ENCODE measurements at places on chromosomes 11 and 22.

DNA sequence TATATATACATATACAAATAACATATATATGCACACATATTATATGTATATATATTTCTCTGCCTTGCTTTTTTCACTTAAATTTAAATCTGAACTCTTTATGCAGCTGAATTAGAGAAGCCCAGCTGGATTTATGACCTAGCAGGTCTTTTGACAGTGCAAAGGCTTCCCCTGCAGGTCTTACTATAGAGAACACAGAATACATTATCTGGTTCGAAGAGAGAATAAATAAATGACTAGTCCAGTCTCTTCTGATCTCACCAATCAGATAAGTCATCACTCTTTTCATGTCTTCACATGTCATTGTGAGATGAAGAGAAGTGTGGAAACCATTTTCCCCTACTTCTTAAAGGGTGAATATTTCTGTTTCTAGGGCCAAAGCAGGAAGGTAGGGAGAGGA is 58.2 kb downstream of the OR10A6 start:
- no peak for DNase-seq

- DNase-seq = peak; percentile 67
Measured at GRCh38 chr11:1878137-1879031, 13.3 kb downstream of the PRR33 start.

- DNase-seq = no peak
Measured at GRCh38 chr22:26559961-26560575, 29.9 kb downstream of the TPST2 start.

GRCh38 chr22:29245626-29246385 is 22.0 kb downstream of the RHBDD3 start:
- DNase-seq = peak; percentile 84

- DNase-seq = peak; percentile 21
Measured at GRCh38 chr11:5620651-5621521, 3.9 kb upstream of the TRIM34 start.

GRCh38 chr22:19641983-19642451 is 72.3 kb upstream of the SEPTIN5 start:
- DNase-seq = no peak

GRCh38 chr11:16804104-16804947 is 65.9 kb downstream of the C11orf58 start:
- DNase-seq = peak; percentile 22

GRCh38 chr11:121406291-121406690 is 45.8 kb upstream of the SORL1 start:
- no peak for DNase-seq

DNA sequence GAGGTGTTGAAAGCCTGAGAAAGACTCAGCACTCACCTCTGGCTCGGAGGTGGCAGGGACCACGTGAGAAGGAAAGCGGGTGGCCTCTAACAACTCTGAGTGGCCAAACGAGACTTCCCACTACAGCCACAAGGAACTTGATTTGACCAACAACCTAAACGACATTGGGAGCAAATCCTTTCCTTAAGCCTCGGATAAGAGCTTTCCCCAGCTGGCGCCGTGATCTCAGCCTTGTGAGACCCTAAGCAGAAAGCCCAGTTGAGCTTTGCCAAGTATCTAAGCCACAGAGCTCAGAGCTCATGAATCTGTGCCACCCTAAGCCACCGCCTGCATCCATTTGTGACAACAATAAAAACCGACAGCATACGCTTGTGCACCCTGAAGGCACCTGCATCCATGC is 636.0 kb downstream of the TBC1D22A start:
- no peak for DNase-seq

GRCh38 chr11:9609841-9610240 is 36.4 kb downstream of the WEE1 start:
- DNase-seq = no peak

DNA sequence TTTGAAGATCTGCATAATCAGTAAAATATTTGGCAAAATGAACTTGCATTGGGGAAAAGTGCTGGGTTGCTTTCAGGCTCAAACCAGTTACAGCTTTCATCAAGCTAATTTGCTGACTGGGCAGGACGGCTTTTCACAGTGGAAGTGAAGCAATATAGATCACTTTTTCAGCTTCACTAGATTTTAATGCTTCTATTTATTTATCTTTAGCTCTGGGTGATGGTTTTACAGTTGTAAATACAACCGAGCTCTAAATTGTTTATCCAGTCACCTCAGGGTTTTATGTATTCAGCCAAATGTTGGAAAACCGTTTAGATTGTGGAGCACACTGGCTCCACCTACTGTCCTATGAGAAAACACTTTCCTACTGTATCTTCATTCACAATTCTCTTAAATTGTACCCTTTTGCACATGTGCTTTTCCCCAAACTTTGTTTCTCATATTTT is 58.2 kb downstream of the ACER3 start:
- no peak for DNase-seq

DNA sequence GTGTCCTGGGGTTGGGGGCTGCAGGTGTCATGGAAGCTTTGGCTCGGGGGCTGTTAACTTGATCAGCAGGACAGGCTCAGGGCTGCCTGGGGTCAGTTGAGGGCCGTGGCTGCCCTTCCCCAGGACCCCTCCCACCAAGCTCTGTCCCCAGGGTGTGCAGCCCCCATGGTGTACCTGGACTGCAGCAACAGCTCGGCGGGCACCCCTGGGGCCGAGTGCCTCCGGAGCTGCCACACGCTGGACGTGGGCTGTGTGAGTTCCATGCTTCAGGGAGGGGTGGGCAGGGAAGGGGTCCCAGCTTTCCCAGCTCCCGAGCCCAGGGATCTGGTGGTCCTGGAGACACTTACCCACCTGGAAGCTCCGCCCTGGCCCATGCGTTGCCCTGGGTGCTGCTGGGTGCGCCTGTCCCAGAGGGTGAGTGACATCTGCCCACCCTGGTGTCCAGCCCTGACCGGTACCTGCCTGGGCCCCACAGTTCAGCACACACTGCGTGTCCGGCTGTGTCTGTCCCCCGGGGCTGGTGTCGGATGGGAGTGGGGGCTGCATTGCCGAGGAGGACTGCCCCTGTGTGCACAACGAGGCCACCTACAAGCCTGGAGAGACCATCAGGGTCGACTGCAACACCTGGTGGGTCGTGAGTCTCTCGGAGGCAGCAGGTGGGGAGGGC is 11.3 kb downstream of the MUC5B start:
- DNase-seq = no peak

GRCh38 chr11:2951231-2952110 is 22.3 kb upstream of the PHLDA2 start:
- no peak for DNase-seq

GRCh38 chr22:46036558-46037408 is 59.8 kb upstream of the WNT7B start:
- peak; percentile 58 for DNase-seq

DNA sequence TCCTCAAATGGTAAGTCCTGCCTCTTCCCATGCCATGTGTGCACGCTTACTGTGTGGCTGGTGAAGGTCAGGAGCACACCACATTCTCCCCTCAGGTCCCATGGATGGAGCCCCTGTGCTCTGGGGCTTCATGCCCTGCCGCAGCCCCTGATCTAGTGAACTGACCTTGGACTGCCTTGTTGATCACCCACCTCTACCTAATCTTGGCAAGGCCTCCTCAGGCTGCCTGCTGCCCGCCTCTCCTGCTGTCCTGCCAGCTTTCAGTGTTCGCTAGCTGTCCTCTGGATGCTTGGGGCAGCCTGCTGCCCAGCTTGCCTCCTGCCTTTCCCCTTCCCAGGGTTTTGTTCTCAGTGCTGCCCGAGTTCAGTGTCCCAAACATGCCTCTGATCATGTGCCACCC is 38.1 kb downstream of the CABIN1 start:
- no peak for DNase-seq

GRCh38 chr22:44956840-44957767 is 52.7 kb downstream of the PHF21B start:
- DNase-seq = peak; percentile 65

GRCh38 chr11:46889689-46890475 is 28.5 kb downstream of the LRP4 start:
- peak; percentile 76 for DNase-seq

DNA sequence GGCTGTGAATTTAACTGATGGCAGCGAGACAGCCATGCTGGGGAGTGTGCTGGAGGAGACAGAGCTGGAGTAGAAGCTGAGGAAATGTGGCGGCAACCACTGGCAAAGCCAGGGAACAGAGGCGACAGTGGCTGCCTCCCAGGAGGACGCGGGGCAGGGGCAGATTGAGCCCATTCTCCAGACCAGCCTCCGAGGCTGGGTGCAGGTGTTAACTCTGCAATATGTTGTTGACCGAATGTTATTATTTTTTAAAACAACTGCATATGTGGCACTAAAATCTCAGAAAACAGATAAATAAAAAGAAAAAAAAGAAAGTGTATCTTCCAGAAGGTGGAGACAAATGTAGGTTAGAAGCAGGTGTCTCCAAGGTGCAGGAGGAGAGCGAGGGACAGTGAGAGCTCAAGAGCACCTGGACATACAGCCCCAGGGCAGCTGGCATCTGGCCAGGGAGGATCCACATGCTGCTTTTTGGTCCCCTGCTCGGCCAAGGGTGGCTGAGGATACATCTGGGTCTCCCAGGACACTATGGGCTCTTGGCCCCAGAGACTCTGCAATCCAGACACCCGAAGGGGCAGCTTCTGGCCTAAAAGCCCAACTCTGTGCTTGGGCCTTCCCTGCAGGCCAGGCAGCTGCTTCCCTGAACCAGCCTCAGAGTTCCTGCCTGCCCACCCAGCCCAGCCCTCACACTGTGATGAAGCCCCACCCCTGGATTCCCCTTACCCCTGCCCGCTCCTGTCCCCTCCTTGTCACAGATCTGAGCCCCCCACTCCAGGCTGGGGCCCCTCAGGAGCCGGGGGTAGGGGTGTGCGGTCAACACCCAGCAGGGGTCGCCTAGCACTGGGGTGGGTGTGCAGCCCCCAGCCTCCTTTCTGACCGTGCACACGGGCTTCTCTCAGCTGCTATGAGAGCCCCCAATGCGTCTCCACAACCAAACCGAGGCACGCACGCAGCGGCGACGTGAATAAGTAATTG is 12.9 kb downstream of the RTN4R start:
- DNase-seq = no peak

DNA sequence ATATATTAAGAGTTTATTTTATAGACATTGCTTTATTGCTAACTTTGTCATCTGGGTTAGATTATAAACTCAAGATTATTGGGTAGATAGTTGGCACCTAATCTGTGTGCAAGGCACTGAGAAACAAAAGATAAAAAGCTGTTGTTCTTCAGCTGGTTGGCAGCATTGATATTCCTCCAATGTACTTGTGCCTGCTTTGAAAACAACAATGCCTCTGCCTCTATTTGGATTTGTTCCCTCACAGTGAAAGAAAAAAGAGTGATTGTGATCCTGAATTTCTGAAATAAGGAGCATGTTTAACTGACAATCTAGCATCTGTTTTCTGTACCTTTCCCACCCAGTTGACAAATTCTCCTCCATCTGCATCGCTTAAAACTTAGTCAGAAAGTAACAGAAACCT is 98.3 kb downstream of the TYR start:
- no peak for DNase-seq

DNA sequence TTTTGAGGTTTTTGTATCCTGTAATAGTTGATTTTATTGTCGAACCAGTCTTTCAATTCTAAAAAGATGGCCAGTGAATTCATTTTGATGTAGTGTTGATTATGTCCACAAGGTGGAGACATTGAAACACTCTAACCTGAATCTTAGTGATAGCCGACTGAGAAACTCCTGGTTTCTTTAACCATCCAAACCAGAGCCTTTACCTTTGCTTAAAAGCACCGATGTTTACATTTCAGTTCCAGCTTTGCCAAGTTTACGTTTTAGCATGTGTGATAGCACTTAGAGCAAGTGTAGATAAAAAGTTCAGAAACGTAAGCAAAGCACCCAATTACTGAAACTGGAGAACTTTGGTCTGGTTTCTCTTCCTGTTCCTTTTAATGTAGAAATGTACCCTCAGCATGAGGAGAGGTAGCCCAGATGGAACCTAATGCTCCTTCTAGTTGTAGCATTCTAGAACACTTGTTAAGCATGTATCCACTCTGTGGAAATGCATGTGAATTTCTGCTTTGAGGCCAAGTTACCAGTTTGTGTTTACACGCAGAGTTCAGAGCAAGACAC is 208.6 kb downstream of the DBX1 start:
- DNase-seq = peak; percentile 89

- no peak for DNase-seq
Measured at GRCh38 chr22:37283393-37283937, 1.2 kb downstream of the CYTH4 start.

DNA sequence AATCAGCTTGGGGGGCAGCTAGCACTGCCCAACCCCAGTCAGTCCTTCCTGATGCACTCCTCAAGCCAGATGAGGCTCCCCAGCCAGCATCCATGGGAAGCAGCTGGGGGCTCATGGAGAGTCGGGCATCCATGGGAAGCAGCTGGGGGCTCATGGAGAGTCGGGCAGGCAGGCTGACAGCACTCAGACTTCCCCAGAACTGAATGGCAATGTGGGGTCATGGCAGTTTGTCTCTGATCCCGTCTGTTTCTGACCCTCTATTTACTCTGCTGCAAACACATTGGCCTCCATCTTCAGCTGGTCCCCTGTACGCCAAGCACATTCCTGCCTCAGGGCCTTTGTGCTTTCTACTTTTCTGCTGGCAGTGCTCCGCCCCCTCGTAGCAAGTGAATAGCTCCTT is 314.8 kb downstream of the NTM start:
- DNase-seq = no peak

DNA sequence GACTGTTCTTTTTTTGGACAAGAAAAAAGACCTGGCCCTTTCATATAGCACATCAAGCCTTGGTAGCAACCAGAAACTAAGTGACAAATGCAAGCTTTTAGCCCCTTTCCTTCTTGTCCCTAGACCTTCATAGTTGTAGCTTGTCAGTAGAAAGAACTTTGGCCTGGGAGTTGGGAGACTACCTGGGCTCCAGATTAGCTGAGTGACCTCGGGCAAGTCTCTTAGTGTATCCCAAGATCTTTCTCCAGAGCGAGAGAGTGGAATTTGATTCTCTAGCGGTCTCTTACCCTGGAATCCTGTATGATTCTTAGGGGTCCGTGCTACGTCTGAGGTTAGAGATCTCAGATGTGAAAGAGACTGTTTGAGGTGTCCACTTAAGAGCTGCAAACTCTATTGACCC is 59.0 kb downstream of the ZNRF3 start:
- DNase-seq = peak; percentile 17

- DNase-seq = no peak
Measured at GRCh38 chr11:18749681-18750319, 23.8 kb upstream of the IGSF22 start.

DNA sequence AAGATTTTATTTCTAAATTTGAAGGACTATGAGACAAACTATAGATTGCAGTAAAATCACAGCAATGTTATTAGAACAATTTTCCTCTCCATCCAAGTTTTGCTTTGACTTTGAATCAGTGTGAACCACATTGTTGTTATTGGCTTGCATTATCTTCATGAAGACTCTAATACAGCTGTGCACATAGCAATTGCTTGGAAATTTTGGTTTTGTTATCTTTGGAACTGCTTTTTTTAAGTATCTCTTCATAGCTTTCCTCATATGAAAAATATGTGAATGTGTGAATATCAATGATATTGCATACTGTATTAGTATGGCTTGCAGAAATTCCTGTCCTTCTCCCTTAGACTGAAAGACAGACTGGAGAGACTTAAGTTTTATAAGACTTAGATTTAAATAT is 666.6 kb downstream of the LUZP2 start:
- peak; percentile 7 for DNase-seq

DNA sequence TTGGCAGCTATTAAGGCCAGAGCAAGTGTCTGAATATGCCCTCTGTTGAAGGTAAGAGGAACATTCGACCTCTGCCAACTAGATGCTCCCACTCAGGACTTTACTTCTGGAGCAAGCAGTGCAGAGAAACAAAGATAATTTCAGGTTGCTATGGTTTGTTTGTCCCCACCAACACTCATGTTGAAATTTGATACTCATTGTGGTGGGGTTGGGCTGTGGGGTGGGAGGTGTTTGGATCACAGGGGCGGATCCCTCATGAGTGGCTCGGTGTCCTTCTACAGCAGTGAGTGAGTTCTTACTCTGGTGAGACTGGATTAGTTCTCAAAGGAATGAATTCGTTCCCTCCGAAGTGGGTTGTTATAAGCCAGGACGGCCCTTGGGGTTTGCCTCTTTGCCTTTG is 12.0 kb downstream of the OR8A1 start:
- DNase-seq = peak; percentile 33
